Nasal cavity respiratory epithelium epithelial cell of viscerocranial mucosa (primary cell): ENCODE measurements at places on chromosomes 2 and 18. TPM values are rescaled to one million over a fixed set of nuclear protein-coding genes. Genes with fewer than 3 reads are reported as not detected.

Gene HYCC2
- 14.4 and 15.0 TPM in 2 replicates for total RNA-seq

Gene VIT
- total RNA-seq: not detected in 2 replicates

Gene PROM2
- total RNA-seq: 14.0 and 101 TPM in 2 replicates

Gene CXCR2
- under 0.01 and 0.28 TPM in 2 replicates for total RNA-seq

Gene CDH19
- under 0.01 TPM in 1 of 2 replicates, not detected in the other for total RNA-seq

Gene CNGA3
- total RNA-seq: not detected in 2 replicates

Gene FTCDNL1
- total RNA-seq: 2.3 and 2.7 TPM in 2 replicates
